ENCODE measurements at places on chromosomes 4 and X.

GRCh38 chr4:150826306-150826705, 188.8 kb downstream of the LRBA start:
- peaks cover 26% of the 10 kb centered on the region for H3K4me1 ChIP-seq
- no peak overlapping the region for H3K4me3 ChIP-seq
- no peaks in the 10 kb centered on the region for H3K27me3 ChIP-seq
- peaks cover 9% of the 10 kb centered on the region for H3K36me3 ChIP-seq

DNA sequence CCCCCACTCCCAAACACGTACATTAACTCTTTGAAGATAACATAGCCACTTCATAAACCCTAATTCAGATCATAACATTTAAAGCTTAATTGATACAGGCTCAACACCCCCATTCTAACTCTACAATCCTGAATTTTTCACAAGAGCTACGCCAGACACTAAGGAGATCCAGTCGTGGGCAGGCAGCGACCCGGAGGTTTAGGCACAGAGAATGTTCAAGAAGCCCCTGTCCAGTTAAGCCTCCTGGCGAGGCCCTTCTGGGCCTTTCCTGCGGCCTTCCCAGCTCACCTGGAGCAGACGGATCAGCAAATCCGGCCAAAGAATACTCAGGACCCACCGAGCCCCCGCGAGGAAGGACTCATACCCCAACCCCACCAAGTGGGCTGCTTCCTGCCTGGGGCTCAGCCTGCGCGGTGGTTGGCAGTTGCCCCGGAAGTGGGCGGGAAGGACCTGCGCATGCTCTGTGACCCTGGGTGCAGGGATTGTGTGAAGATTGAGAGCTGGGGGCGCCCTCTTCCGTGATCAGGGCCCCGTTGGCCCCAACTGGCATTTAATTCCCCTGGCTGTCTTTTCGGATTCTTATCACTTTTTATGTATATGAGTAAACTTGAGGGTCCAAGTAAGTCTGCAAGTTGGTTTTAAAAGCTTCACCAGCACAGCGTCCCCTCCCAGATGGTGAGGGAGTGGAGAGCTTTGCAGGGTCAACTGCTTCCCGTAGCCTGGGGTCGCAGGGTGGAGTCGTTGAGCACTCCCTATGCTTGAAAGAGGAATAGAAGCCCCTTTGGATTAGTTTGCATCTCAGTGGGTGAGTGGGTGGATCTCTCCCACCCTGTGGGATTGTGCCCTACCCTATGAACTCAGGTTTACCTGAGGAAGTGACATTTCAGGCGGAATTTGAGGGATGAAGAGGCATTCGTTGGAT, at the start of gene TRIM61:
TRIM61 (minus strand) TSS at position 415 of the 922 bp plus-strand sequence. CDS start 7,655 bp downstream, outside the sequence.
- H3K4me3 ChIP-seq: peak within 1 kb of the TSS; percentile 80
- DNase-seq: peak; percentile 67
- H3K27me3 ChIP-seq: no peaks in the 10 kb centered on the region
- H3K27ac ChIP-seq: peak within 1 kb of the TSS; percentile 72

DNA sequence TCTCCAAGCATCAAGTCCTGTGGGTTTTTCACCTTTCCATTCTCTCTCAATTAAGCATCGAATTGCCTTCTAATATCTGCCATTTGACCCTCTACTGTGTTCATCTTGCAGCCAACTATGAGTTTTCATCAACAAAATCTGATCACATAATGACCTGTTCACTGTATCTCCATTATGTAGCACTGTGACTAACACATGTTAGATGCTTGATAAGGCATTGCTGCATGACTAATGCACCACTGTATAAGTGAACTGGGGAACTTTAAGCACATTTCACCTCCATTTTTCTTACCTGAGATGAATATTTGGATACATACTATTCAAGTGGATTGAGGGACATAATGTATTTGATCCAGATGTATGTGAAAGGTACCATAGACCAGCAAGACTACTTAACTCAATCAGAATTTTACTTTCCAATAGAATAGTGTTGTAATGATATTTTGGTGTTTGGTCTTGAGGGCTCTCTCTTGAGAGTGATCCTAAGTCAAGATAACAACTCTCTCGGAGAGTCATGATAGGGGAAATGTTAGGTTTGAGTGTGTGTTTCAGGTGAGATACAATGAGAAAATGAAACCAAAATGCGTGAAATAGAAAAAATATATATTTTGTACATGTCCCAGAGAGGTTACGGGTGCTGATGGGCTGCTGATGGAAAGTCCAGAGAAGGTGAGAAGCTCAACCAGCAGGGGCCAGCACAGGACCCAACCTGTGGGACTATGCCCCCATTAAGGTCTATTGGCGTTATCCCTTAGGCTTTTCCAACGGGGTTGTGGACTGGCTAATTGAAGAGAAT, 60.2 kb upstream of the HS3ST1 start:
- H3K4me3 ChIP-seq: peak overlapping the region; percentile 15
- peaks cover 2% of the 10 kb centered on the region for H3K36me3 ChIP-seq
- no peak overlapping the region for H3K27ac ChIP-seq
- H3K4me1 ChIP-seq: peaks cover 53% of the 10 kb centered on the region
- no peaks in the 10 kb centered on the region for H3K27me3 ChIP-seq

- no peak overlapping the region for H3K4me3 ChIP-seq
- no peak overlapping the region for H3K27ac ChIP-seq
- DNase-seq: no peak
- no peaks in the 10 kb centered on the region for H3K36me3 ChIP-seq
- H3K4me1 ChIP-seq: no peaks in the 10 kb centered on the region
- H3K27me3 ChIP-seq: peaks cover 9% of the 10 kb centered on the region
Measured at GRCh38 chr4:73707269-73707875, 33.0 kb upstream of the CXCL8 start.

GRCh38 chr4:15100994-15101695, 98.9 kb downstream of the CPEB2 start:
- no peak overlapping the region for H3K4me3 ChIP-seq
- H3K27ac ChIP-seq: no peak overlapping the region
- no peak for DNase-seq
- peaks cover 13% of the 10 kb centered on the region for H3K27me3 ChIP-seq
- no peaks in the 10 kb centered on the region for H3K36me3 ChIP-seq

DNA sequence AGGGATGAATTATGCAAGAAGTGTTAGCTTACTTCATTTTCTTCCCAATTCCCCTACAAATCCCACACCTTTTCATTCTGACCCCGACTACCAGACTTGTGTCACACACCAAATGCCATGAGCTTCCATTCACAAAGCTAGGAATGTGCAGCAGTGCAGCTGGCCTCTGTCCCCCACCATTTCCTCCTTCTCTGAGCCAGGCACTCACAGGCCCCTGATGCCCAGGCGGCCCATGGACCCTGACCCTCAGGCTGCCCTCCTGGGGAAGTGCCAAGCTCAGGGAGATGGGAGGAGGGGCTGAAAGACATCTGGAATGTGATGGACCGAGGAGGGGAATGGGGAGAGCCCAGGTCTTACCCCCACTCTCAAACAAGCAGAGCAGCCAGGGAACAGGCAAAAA, 67.0 kb upstream of the BCOR start:
- no peak overlapping the region for H3K27ac ChIP-seq
- peaks cover 42% of the 10 kb centered on the region for H3K4me1 ChIP-seq
- peaks cover 40% of the 10 kb centered on the region for H3K27me3 ChIP-seq
- H3K36me3 ChIP-seq: peaks cover 4% of the 10 kb centered on the region
- DNase-seq: no peak

DNA sequence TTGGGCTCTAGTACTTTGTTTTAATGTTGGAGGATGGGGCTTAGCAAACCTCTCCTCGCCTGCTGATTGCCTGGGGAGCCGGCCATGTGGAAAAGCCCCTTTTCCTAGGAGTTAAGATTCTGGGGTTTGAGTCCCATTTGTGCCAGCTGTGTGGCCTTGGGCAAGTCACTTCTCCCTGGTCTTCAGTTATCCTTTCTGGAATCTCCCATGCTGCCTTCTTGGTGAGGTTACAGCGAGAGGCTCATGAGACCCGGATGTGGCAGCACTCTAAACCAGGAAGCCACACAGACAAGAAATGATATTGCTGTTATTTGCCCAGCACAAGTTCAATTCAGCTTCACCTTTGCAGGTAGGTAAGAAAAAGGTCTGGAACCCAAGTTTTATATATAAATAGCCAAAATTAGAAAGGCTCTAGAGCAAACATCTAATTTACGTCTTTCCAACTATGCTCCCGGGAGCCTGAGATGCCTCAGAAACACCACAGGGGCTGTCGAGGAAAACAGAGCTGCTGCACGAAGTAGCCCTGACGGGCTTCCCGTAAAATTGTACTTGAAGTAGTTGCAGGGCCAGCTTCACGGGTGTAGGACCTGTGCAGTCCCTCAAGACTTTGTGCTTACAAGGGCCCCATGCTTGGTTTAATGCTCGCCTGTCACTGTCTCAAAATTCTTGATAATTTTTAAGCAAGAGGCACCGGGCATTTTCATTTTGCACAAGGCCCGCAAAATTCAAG, 8.3 kb upstream of the SASH3 start:
- no peaks in the 10 kb centered on the region for H3K36me3 ChIP-seq
- DNase-seq: peak; percentile 35
- no peaks in the 10 kb centered on the region for H3K27me3 ChIP-seq

- no peak for DNase-seq
- H3K27me3 ChIP-seq: no peaks in the 10 kb centered on the region
- no peak overlapping the region for H3K4me3 ChIP-seq
- no peaks in the 10 kb centered on the region for H3K4me1 ChIP-seq
Measured at GRCh38 chr4:144213371-144213770, 72.9 kb upstream of the GYPA start.

DNA sequence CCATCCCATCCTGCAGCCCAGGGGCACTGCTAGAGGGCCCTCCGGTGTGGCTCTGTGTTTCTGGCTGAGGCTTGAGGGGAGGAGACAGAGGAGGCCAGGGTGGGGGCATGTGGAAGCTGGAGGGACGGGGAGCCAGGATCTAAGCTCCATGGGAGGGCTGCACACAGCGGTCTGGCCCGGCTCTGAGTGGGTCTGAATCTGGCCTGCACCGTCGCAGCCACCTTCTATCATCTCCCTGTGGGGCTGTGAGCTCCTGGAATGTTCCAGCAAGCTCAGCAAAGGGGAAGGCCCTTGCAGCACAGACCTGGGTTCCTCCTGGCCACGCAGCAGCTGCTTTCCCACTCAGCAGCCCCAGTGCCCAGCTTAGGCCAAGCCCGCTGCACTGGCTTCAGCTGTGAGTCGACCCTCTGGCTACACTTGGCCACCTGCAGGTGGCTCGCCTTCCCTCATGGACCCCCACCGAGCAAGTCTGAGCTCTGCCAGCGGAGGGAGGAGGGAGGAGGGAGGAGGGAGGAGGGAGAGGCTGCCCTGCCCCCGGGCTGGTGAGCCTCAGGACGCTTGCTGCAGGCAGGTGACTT, 5.3 kb downstream of the NKX1-1 start:
- H3K27me3 ChIP-seq: peaks cover 19% of the 10 kb centered on the region
- no peaks in the 10 kb centered on the region for H3K4me1 ChIP-seq
- peaks cover 7% of the 10 kb centered on the region for H3K36me3 ChIP-seq
